ENCODE measurements at places on chromosomes 4 and X. TPM values are rescaled to one million over a fixed set of nuclear protein-coding genes. Genes with fewer than 3 reads are reported as not detected.

PFKFB1 gene
- total RNA-seq = 0.19 TPM

USP26 gene
- total RNA-seq = not detected

CTSO gene
- 5.8 TPM for total RNA-seq

HEPH gene
- total RNA-seq = 26.2 TPM

TMEM35A gene
- total RNA-seq = not detected

TCEAL2 gene
- total RNA-seq = 0.47 TPM

COMMD8 gene
- 20.8 TPM for total RNA-seq

GRCh38 chrX:132677233-132677716, 188.4 kb upstream of the MBNL3 start:
- no peak for DNase-seq

DNA sequence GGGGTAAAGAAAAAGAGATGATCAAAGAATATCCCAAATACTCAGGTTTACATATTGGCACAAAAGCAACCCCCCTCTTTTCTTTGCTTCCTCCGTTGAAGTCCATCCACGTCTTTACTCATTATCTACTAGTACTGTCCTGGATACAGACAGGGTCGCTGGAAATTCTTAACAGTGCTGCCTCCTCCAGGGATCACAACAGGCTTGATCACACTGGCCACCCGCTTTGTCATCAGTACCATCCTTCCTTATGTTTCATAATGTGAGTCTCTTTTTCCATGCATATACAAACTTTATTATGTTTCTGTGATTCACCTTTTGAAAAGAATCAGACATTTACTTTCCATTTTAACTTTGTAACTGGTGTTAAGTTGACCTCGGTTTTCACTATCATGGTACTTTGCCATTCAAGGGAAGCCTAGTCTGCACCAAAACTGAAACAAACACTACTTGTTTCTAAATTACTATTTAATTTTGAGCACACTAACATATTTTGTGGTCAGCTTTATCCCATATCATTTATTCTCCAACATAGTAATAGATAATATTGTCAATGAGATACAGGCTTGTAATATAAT, 387.5 kb upstream of the PPP1R2C start:
- DNase-seq = no peak

- no peak for DNase-seq
Observed at GRCh38 chr4:80094191-80094590, 21.2 kb upstream of the ANTXR2 start.

DNA sequence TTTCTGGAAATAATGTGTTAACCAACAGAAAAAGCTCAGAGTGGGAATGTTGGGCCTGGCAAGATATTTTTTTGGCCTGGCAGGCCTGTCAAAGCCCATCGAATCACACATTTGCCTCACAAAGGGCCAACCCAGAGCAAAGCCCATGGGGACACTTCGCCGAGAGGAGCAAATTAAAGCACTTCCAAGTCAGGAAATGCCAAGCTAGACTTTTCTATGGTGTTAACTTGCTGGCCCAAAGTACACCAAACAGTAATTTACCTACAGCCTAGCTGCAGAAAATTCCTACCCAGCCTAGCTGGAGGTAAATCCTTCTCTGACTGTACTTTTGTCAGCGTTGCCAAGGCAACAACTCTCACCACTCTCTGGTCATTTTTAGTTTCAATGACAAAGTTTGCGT, 288.6 kb upstream of the LDB2 start:
- DNase-seq = peak; percentile 12

DNA sequence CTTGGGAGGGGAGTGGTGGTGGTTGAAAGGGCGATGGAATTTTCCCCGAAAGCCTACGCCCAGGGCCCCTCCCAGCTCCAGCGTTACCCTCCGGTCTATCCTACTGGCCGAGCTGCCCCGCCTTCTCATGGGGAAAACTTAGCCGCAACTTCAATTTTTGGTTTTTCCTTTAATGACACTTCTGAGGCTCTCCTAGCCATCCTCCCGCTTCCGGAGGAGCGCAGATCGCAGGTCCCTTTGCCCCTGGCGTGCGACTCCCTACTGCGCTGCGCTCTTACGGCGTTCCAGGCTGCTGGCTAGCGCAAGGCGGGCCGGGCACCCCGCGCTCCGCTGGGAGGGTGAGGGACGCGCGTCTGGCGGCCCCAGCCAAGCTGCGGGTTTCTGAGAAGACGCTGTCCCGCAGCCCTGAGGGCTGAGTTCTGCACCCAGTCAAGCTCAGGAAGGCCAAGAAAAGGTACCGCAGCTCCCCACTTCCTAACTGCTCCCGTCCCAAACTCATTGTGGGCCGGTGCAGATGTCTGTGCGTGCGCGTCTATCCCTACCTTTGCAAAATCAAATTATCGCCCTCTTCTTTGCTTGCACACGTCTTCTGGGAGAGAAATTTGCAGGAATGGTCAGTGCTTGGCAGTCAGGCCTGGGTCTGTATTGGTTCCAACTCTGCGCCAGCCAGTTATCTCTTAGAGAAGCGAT, 533 bp downstream of the IL15 start:
- peak; percentile 26 for DNase-seq

DNA sequence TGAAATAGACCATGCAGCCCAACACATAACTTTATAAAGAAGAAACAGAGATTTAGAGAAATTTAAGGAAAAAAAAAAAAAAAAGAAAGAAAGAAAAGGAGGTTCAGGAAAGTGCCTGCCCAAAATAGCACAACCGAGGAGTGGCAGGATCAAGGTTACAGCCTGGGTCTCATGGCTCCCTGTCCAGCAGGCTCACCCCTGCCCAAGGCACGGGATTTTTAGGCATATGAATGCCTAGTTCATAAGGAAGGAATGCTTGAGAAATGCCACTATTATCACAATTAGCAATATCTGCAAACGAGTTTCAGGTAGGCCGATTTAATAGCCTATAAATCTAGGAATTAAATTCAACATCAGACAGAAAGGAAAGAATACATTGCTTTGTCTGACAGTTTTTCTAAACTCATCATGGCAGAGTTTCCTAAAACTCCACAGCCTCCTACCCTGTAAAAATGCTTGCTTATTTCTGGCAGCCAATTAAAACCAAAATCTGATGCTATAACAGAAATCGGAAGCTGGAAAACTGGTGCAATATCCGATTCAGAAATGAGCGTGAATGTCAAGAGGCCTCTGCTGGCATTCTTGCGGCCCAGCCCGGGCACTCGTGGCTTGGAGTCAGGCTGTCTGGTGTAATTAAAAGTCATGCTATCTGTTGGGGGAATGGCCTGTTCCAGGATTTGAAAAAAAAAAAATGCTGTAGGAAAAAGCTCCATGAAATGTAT, 63.5 kb downstream of the GEMIN8 start:
- DNase-seq = no peak

DNA sequence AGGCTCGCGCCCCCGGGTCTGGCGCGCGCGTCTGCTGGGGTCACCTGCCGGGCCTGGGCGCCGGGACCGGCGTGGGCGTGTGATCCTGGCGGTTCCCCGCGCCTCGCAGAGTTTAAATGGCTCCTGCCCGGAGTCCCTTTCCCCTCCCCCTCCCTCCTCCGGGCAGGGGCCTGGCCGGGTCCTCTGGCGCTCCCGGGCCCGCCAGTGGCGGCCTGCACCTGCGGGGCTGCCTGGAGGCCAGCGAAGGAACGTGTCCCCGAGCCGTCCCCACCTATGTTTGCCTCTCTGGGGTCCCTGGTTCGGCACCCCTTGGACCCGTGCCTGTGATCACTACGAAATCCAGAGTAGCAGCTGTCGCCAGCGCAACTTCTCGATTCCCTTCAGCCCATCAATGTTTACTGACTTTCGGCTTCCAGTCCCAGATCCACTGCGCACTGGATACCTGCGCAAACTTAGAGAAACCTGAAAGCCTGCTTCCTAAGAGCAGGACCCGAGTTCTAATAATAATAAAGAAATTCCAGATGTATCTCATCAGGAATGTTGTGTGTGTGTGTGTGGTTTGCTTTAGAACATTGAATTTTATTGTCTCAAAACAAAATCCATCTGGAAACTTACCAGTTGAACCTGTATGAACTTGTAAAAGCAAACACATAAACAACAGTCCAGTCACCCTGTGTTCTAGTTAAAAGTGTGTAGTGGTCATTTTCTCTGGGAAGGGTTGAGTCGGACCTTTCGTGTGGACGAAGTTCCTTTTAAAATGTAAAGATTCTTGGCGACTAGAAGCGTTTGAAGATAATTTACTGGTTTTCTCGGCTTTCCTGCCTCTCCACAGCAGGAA, 788 bp downstream of the SHROOM2 start:
- no peak for DNase-seq

DNA sequence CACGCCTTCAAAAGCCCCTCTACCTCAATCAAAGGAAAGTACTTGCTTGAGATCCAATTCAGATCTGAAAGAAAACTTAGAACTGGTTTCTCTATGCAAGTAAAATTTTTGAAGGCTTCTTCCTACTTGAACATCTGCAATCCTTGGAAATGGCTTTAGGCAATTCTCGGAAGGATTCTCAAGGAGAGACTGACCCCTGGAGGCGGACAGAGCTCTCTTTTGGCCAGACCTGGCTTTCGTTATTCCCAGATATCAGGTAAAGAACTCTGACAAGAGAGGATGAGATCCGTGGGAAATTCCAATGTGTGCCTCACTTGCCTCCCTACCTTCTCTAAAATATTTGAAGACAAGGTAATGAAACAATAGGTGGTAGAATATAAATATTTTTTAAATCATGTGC, 670.3 kb upstream of the FAM241A start:
- DNase-seq = no peak

All from left ventricle myocardium inferior (tissue), 1 donor.